Type B pancreatic cell (in vitro differentiated cells): ENCODE measurements at places on chromosomes 13 and 19. TPM values are rescaled to one million over a fixed set of nuclear protein-coding genes. Genes with fewer than 3 reads are reported as not detected.

The CSNK1G2 gene
- 68.9 and 71.6 TPM in 2 replicates for total RNA-seq

The OR10H2 gene
- not detected in 2 replicates for total RNA-seq

The COLGALT1 gene
- 69.7 and 73.7 TPM in 2 replicates for total RNA-seq

The REEP6 gene
- 17.3 and 34.5 TPM in 2 replicates for total RNA-seq

The CGB3 gene
- total RNA-seq: 6.1 TPM in 1 of 2 replicates, not detected in the other

The LILRB4 gene
- not detected in 2 replicates for total RNA-seq

DNA sequence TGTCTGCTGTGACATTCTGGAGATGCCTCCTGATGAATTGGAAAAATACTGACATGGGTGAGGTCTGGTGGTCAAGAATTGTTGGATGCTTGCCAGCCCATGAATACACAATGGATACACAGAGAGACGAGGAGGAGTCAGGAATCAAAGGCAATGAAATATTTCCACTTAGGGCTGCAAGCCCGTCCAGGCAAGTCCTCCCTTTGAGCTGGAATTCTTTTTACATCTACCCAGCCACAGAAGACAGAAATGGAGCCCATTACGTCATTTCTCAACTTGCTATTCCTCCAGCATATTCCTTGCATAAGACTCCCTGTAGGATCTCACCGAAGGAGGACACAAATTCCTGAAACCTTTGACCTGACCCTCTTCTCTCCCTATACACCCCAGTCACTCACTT lies 15.7 kb upstream of the IGFL4 start:
- no peak for DNase-seq

DNA sequence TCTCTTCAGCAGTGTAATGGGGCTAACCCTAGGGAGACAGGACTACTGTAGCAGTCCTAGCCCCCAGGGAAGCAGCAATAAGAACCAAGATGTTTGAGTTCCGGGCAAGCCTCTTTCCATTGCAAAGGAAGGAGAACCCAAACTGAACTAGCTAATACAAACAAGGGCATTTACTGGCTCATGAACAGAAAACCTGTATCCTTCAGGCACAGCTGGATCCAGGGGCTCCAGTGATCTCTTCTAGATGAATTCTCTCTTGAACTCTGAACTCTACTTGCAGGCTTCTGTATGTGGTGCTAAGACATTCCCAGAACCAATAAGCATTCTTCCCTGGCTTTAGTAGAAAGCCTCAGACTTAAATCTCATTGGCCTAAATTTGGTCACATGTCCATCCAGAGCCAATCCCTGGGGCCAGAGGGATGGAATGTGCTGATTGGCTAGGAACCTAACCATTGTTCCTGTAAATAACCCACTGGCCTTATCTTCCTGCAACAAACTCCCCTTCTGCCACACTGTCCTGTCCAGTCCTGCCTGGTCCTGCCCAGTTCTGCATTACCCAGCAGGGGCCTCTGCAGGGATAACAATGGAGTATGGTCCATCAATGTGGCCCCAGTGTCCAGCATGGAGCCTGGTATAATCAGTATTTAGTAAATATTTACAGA lies 3.9 kb upstream of the PODNL1 start:
- DNase-seq: no peak

GRCh38 chr13:110575322-110576069 lies 14.0 kb upstream of the RAB20 start:
- no peak for DNase-seq

GRCh38 chr19:3420244-3420755 lies 53.9 kb downstream of the NFIC start:
- no peak for DNase-seq

DNA sequence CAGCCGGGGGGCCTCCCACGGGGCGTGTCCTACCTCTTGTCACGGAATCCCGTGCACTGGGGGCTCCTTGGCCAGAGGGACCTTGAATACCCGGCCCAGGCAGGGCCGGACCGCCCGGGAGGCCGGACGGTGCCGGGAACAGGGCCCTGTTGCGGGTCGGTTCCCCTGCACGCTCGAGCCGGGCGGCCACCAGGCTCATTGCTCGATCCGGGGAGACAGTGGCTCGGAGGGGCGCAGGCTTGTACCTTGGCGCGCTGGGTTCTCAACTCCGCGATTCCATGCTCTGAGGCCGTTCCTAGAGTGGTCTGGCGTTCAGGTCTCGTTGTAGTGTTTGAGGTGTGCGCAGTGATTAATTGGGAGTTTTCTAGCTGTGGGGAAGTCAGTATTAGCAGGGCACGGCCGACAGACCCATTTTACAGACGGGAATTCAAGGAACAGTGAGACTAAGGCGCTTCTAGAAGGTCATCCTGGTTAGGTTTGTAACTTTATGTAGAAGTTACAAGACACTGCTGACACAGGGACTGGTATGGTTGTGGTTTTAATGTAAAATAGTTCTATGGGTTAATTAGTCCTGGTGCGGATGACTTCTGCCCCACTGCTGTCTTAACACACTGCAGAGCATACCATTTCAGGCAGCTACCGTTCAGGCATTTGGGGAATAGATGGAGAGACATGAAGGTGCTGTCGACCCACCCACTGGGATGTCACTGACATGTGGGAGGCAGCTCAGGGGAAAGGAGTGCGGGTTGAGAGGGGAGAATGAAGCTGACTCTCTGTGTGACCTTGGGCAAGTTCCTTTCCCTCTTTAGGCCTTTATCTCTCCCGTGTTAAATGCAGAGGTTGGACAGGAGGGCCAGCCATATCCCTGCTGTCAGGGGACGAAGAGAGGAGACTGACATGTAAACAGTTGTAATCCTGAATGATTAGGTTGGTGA lies 592 bp downstream of the CLPTM1 start:
- DNase-seq: no peak

DNA sequence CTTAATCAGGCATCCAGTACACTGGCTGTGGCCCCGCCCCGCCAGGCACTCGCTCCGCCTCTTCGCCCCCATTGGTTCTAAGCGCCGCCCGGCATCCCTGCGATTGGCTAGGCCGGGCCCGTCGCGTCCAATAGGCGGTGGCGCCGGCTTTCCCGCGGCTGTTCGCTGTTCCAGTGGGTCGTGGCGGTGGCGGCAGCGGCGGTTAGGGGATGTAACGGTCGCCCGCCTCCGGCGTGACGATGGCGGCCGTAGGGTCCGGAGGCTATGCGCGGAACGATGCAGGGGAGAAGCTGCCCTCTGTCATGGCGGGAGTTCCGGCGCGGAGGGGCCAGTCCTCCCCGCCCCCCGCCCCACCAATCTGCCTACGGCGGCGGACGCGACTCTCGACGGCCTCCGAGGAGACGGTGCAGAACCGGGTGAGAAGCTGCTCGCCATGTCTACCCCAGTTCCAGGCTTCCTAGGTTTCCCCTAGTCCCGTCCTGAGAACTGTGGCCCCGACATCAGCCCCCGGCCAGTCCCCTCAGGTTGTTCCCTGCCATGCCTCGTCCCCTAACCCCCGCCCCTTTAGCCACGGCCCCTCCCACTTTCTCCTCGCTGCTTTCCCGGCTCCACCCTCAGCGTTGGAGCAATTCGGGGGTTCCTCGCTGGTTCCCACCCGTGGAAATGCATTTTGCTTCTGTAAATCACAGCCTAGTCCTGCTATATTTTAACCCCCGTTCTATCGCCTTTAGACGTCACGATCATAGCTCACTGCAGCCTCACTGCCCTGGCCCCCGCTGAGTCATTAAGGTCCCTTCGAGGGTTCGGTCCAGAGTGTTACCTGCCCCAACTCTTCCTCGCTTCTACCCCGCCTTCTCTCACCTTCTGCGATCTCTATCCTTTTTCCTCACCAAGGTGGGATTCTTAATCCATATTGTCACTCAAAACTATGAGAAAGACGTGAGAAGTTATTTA lies at the start of gene WDR62:
TSS of gene WDR62 (plus strand) at position 165 of the 954 bp plus-strand sequence. CDS start at position 240, 75 bp downstream.
- peak; percentile 95 for DNase-seq

GRCh38 chr19:55492362-55492944 lies 4.2 kb downstream of the SSC5D start:
- no peak for DNase-seq

GRCh38 chr19:49869009-49869483 lies 1.7 kb upstream of the PNKP start:
- DNase-seq: no peak

DNA sequence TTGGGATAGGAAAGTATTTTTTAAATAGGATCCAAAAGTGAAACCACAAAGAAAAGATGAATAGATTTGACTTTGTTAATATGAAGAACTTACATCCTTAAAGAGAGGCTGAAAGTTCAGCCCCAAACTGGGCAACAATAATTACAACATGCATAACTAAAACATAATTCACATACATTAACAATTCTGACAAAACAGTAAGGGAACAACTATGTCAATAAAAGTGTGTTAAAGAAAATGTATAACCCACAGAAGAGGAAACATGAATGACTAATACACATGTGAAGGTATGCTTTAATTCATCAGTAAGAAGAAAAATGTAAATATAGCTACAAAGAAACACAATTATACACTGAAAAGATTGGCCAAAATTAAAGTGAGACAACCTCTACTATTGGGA lies 1597.6 kb upstream of the MIR17HG start:
- DNase-seq: no peak

DNA sequence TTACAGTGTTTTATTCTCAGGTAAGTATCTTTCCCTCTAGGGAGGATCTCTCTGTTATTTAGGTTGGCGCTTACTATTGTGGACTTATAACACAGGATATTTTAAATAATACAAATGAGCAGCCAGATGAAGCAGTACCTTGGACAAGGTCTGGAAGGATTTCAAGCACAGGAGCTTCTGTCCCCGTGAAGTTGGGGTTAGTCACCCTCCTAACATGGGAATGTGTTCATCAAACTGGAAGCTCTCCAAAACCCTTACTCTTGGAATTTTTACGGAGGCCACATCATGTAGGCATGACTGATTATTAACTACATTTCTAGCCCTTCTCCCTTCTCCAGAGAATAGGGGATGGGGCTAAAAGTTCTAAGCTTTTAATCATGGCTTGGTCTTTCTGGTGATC lies 38.3 kb upstream of the SPRY2 start:
- DNase-seq: no peak
